ENCODE measurements at places on chromosomes 5 and 9.

- DNase-seq: no peak
Observed at GRCh38 chr5:163596608-163597315, 91.3 kb downstream of the MAT2B start.

DNA sequence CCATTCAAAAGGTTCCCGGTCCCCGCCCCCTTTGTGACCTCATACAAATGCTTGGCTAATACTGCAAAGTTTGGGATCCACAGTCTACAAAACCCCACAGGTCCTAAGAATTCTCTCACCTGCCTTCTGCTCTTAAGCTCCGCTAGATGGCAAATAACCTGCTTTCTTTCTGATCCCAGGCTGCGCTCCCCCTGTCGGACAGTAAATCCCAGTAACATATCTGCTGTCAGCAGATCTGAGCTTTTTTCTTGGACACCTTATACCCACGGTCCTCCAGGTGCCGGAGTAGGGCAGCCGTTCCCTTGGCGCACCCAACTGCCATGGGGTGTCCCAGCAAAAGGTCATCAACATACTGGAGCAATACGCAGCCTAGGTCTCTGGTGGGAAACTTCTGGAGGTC is 39.0 kb upstream of the PPP1R26 start:
- no peak for DNase-seq

DNA sequence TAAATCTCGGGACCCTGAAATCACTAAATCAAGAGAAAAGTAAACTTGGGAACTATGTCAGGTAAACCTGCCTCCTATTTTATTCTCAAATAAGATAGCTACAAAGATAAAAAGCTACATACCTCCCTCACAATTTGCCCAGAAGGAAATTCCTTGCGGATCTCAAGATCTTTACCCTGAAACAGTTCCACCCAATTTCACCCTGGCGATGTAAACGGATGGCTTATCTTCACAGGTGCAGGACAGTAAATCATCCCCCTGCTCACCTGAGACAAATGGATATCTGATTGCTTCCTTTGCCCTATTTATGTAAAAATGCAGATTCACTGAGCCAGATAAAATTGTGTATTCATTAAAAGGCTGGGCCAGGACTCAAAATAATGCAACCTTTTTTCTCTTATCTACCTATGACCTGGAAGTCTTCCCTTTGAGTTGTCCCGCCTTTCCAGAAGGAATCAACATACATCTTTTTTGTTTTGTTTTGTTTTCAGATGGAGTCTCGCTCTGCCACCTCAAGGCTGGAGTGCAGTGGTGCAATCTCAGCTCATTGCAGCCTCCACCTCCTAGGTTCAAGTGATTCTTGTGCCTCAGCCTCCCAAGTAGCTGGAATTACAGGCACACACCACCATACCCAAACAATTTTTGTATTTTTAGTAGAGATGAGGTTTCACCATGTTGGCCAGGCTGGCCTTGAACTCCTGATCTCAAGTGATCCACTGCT is 13.8 kb downstream of the TMEM267 start:
- peak; percentile 33 for DNase-seq

GRCh38 chr5:115725522-115725921 is 90.9 kb downstream of the CDO1 start:
- DNase-seq: no peak

GRCh38 chr9:126398403-126399058 is 71.9 kb downstream of the MVB12B start:
- DNase-seq: peak; percentile 89

GRCh38 chr9:83665580-83666200 is 42.1 kb downstream of the UBQLN1 start:
- DNase-seq: no peak

- peak; percentile 90 for DNase-seq
Observed at GRCh38 chr9:5832538-5833529, at the start of gene ERMP1. Gene ERMP1 (minus strand): TSS chr9:5833117. CDS start chr9:5833027, 90 bp downstream.

- no peak for DNase-seq
Observed at GRCh38 chr5:78328585-78329173, 31.7 kb upstream of the SCAMP1 start.

DNA sequence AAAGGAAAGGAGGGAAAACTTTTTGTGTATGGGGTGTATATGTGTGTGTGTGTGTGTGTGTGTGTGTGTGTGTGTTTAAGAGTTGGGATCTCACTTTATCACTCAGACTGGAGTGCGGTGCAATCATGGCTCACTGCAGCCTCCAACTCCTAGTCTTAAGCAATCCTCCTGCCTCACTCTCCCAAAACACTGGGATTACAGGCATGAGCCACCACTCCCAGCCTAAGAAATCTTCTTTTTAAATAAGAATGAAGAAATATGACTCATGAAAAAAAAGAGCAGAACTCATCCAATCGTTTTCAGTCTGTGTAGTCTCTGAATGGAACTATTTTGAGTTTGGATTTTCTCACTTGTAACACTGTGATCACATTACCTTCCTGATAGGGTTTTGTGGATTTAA is 601.5 kb downstream of the ACTL7B start:
- DNase-seq: no peak

DNA sequence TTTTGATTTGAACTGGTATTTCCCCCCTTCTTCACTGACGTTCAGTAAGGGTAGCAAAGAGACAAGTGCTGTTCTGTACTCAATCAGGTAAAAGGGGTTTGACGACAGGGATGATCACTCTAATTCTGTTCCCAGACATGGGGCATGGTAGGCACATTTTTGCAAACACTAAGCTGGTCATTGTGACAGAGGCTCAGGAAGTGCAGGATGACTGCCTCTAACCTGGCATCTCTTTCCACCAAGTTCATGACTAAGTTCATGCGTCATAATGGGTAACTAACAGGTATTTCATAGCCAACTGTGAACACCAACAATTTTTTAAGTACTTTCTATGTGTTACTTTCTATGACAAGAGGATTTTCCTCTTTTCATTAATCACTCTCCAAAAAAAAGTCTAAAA is 166.5 kb downstream of the MAPKAP1 start:
- DNase-seq: no peak

DNA sequence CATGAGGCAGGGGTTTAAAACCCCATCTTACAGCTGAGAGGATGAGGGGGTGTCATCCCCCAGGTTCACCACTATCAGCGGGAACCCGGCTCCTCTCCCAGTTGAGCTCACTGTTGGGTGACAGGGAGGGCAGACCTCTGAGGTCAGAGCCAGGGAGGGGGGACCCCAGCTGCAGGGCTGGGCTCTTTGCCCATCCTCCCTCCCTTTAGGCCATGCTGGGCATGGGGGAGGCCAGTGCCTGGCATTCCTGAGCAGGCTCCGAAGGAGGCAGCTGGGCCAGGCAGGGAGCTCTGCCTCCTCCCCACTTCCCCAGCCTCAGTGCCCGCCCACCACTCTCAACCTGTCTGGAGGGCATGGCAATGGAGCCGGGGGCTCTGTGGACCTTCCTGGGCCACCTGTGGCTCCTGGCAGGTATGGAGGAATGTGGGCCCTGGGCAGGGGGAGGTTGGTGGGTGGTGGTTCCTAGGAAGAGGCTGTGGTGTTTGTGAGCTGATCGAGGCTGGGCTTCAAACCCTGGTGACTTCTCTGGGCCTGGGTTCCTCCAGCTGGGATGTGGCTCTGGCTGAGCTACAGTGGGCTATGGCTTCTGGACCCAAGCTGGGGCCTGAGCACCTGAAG is 12.6 kb downstream of the CRB2 start:
- DNase-seq: no peak

DNA sequence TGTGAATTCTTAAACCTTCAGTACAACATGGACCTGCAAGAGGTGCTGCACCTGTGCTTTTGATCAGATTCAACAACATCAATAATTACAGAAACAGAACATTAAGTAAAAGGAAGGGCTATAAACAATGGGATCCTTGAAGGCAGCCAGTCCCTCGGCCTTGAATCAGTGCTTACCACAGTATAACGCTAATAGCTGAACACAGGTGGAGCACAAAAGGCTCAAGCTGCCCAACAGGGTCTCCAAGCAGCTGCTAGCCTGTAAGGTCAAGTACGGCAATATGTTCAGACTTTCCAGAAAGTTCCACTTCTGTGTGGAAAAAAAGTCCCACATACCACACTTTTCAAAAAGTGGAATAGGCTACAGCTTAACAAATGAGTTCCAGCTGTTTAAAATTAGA is 61.9 kb upstream of the ITGA1 start:
- peak; percentile 35 for DNase-seq

GRCh38 chr5:96751203-96752169 is 56.3 kb downstream of the ERAP1 start:
- DNase-seq: no peak

DNA sequence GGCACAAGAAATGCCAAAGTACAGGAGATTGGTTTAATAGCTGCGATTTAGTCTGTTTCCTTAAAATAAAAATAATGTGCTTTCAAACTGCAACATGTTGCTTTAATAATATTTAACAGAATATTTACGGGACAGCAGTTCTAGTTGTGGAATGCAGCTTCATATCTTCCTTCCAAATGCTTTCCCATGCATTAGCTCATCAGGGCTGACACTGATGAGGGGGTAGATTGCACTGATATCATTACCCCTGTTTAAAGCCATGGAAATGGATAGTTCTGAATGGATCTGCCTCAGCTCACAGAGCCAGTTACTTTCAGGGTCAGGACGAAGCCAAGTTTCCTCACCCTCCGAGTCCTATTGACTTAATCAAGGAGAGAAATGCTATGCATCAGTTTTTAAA is 93.2 kb upstream of the OSMR start:
- no peak for DNase-seq

GRCh38 chr9:38066914-38067858 is 1.8 kb downstream of the SHB start:
- peak; percentile 83 for DNase-seq

GRCh38 chr5:163770625-163771024 is 265.2 kb downstream of the MAT2B start:
- no peak for DNase-seq

- no peak for DNase-seq
Observed at GRCh38 chr5:171978016-171978415, 28.4 kb downstream of the FBXW11 start.

DNA sequence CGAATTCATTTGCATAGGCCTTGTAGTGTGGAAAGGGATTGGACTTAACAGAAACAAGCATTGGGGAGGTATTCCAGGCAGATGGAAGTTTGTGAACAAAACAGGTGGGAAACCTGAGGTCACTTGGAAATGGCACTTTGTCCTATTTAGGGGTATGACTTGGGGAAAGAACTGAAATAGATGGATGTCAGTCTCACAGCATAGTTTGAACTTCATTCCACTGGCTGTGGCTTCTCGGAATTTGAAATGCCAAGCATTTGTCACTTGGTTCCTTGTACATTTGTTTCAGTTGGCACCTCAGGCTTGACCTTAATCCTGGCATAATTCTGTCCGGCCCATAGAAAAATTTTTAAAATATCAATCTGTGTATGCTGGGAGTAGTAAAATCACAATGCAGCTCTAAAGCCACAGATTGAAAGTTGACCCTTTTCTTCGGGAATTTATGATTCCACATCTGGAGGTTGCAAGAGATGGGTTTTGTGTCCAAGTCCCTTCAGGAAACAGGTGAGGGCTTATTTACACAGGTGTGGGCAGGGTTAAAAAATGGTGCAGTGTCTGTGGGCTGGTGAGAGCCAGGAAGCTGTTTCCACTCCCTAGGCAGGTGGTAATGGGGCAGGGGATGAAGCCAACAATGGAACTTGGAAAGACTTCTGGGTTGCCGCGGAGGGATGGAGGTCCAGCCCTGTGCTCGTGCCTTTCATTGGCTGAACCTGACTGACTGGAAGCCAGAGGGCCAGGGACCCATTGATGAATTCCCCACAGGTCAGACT is 39.2 kb upstream of the PDE8B start:
- no peak for DNase-seq

DNA sequence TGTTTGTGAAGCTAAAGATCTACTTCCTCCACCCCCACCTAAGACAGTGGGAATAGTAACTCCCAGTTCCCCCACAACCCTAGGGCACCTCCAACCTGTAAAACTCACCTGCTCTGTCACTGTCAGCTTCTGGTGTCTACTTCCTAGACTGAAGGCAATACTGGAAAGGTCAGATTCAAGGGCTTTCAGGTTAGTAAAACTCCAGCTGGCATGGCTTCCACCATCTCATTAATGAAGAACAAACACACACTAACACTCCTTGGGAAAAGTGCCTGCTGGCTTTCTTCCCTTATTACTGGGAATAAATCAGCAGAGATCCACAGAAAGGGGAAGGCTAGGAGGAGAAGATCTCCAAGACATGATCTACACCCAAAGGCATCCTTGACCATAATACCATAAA is 109.9 kb downstream of the TMEM174 start:
- DNase-seq: no peak

DNA sequence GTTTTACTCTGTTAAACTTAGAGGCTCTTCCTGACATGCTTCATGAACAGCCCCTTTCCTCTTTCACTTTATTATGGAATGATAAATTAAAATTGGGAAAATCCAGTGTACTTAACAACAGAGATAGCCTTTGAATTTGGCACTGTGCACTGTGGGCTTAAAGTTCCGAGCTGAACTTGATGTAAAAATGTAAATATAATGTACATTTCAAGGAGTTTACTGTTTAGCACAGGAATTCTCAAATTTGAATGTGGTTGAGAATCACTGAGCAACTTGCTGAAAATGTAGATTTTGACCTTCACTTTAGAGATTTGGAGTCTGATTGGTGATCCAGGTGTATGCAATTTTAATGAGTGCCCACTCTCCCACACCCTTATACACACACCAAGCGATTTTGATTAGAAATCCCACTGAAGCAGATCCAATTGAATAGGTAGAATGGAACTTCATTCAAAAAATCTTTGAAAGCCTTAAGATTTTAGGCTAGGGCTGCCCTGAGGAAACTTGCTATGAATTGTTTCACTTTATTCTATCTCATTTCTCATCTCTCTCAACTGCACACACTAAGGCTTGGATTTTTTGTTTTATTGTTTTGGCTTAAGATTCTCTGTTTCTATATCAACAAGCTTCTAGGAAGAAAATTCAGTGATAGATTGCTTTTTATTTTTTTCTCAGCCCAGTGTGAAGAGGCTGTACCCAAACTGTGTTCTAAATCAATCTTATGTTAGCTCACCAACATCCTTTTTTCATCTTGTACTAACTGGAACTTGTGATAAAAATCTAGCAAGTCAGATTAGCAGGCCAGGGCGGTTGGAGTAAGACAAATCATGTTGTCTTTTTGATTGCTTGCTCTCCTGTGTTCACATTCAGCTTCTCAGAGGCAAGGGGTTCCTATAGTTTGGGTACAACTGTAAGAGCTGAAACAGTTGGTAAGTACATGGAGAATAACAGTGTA is 22.9 kb downstream of the NUDT12 start:
- DNase-seq: no peak

DNA sequence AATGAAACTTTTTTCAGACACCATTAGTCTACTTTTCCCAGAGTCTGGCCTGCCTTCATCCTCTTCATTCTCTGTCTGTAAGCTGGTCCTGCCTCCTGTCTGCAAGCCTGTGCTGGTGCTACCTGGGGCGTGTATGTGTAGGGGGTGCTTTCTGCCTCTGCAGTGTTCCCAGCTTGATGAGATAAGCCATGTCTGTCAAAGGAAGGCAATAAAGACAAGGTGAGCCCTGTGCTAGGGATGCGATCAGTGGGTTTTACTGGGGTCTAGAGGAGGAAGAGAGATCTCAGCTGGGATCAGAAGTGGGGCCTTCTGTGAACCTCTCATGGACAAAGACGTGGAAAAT is 78.0 kb upstream of the TGFBR1 start:
- no peak for DNase-seq

DNA sequence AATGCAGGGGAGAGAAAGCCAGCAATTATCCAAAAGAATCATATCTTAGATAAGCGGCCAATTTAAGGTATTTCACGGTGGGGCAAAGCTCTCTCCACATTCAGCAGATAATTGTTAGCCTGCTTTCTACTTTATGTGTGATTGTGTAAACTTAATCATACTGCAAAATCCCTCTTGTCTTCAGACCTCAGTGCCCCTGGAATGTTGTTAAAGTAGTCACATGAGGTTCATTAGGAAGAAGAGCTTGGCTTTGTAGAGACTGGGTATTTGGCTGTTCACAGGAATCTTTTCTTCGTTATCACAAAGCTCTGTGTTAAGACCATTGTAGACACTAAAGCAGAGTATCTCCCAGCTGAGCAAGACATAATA is 127.0 kb downstream of the RFK start:
- no peak for DNase-seq

Data from mucosa of descending colon (tissue), 3 donors.